T-helper 9 cell (primary cell): ENCODE measurements at places on chromosomes 13 and 19.

DNA sequence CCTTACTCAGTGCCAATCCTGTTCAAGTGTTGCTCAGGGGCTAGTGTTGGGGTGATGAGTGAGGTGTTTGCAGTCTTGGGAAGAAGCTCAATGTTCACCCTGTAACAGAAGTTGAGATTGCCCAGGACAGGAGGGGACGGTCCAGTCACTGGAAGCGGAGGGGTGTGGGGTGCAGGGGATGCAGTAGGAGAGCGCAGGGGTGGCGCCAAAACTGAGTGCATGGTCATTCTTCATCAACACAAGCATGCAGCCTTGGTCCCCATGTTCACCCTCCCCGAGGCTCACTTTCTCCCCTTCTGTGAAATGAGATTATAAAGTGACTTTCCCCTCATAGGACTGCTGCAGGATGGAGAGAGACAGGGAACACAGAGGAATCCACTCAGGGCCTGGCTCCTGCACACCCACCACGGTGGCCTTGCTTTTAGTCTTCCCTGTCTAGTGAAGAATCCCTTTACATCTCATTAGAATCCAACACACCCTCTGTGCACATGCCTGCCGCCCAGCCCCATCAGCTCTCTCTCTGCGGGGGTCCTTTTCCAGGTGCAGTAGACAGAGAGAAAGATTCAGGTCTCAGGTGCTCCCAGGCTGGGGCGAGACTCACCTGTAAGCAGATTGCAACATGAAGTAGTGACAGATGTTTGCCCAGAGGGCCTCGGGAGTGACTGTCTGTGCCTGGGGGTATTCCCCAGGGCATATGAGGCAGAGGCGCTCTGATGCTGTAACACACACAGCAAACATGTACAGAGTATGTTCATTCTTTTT lies 93.2 kb downstream of the TSHZ3 start:
- DNase-seq: no peak

DNA sequence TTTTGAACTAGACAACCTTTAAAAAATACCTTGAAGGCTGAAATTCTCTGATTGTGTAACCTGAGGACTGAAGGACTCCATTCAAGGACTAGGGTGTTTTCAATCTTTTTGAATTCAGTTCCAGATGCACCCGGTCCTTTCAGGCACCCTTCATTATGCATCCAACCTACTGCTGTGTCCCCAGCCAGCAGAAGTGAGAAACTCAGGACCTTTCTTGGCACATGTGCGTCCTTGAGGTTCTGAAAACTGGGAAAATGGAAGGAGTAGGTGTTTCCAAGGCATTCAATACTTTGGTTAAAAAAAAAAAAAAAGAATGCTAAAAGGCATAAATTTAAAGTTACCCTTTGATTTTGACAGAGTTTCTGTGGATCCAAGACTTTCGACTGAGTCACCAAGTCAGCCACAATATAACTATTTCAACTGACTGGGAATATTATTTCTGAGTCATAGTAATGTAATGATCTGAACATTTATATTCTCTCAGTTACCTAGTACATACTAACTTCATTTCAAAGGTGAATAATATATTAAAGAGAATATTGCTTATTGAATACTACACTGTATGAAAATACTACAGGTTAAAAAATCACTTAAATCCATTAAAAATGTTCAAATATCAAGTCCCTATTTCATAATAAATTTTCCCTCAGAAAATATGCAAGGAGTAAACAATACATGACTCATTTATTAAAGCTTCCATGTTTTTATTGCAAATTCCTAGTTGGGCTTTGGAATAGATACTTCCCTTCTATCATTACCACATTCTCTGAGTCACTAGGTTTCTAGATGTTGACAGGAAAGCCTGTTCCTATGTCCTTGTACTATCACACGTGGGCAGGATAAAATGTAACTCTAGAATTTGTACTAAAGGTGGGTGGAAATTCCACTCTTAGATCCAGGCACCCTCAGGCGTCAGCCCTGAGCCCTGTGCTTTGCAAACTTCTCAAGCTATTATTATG lies 2.4 kb upstream of the ITGBL1 start:
- no peak for DNase-seq

- DNase-seq: no peak
Measured at GRCh38 chr13:89279374-89279773, 1608.2 kb downstream of the SLITRK5 start.

DNA sequence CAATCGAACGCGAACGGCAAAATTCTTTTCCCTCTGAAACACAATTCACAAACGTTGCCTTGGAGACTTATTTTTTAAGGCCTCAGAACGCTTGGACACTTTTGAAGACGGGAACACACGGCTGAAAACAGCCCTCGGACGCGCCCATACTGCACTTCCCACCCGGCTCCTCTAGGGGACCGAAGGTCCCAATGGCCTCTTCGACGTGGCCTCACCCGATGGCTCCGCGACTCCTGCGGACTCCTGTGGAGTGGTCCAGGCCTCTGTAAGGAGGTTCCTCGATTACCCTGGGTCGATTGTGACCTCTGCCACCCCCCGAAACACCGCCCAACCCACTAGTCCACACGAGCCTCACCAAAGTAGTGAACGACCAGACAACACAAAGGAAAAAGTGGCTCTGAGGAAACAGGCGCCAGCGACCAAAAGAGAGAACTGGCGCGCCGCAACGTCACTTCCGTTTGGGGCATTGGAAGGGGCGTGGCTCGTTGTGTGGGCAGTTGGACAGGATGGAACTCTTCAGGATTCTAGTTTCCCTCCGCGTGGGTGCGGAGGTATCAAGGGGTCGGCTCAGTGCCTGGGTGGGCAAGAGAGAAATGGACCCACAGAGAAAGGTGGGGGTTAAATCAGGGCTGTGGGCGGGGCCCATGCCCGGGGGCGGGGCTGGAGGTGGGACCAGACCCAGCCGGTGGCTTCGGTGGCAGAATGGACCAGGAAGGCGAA lies at the start of gene ZNF560:
Gene ZNF560, minus strand, starts transcription at position 434 of the 720 bp plus-strand sequence. CDS start 23,303 bp downstream, outside the sequence.
- DNase-seq: no peak

GRCh38 chr19:51564791-51565190 lies 6.3 kb upstream of the ZNF175 start:
- DNase-seq: no peak

- no peak for DNase-seq
Measured at GRCh38 chr19:32067685-32068084, 277.7 kb upstream of the ZNF507 start.

DNA sequence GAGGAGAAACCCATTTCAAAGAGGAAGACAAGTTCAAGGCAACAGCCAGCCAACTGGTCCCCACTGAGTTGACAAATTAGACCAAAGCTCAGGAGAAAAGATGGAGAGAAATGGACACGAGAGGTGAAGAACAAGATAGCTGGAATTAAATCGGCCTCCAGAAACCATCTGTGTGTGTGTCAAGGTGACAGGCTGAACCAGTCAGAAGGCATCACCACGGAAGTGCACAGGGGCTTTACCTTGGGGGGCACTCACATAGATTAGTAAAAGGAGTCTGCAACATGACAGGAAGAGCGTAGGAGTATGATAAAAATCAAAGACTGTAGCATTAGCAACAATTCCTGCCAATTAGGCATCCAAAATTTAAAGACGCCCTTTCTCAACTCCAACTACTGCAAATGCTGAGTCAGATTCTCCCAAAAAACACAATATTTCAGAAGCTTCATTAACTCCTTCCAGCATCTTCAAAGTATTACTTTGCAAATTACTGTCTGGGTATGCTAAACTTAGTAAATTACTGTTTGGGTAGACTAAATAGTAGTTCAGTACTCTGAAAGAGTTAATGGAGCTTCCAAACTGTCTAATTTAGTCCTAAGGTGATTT lies 66.2 kb downstream of the FOXO1 start:
- no peak for DNase-seq

DNA sequence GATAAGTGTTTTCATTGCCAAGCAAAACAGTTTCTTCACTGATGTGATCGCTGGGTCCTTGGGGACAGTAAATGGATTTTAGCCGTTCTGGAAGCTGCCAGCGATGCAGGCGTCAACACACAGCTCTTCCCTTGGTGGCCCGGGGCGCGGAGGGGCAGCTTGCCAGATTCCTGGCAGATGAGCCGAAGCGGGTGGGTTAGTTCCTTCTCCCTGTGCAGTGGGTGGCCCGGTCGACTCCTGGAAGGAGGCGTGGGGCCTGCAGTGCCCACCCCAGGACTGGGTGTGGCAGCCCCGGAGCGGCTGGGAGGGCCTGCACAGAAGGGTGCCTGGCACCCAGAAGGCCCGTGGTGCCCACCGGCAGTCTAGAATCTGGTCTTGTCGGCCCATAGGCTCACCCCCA lies 69.0 kb downstream of the KDM4B start:
- DNase-seq: no peak

GRCh38 chr13:114038900-114039299 lies 65.0 kb upstream of the C13orf46 start:
- DNase-seq: no peak

DNA sequence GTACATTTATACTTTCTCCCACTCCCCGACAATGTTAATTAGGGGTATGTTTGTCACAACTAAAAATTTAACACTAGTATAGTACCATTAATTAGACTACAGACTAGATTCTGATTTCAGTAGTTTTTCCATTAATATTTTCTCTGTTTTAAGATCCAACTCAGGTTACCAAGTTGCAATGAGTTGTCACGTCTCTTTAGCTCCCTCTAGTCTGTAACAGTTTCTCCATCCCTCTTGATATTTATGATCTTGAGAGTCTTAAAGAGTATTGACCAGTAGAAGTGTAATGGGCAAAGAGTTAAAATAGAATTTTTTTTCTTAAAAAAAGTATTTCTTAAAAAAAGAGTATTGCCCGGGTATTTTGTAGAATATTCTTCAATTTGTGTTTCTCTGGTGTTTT lies 598.1 kb downstream of the TBC1D4 start:
- DNase-seq: no peak

- no peak for DNase-seq
Measured at GRCh38 chr13:34611671-34612070, 330.4 kb upstream of the NBEA start.

DNA sequence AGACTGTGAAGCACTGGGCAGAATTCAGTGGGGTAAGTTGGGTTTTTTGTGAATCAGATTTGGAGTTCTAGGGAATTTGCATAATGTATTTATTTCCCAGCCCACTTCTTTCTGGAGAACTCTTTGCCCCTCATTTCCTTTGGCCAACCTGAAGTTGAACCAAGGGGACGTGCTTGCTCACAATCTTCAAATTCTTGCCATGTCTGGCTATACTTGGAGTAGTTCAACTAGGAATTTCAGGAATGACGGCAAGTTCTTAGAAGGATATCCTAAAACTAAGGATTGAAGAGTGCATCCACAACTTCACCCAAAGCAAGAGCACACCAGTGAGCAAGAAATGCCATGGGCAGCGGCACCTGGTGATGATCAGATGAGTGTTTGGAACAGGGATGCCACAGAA lies 88.5 kb downstream of the TEX26 start:
- no peak for DNase-seq

DNA sequence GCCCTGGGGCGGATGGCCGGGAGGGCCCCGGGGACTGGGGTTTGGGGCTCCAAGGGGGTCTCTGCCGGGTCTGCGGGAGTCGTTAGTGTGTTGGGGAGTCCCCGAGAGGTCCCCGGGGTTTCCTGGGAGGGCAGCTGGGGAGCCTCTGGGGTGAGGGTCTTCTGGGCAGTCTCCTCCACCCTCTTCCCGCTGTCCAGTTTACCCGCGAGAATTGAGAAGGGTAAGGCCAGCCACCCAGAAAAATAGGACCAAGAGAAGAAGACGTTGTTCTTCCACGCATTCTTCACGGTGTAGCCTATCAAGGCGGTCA lies 1.0 kb upstream of the ETFB start:
- no peak for DNase-seq

GRCh38 chr19:20103091-20103740 lies 25.4 kb downstream of the ZNF90 start:
- no peak for DNase-seq
